Muscle of leg (tissue), 16 donors: ENCODE measurements at places on chromosomes 6 and 20. TPM values are rescaled to one million over a fixed set of nuclear protein-coding genes. Genes with fewer than 3 reads are reported as not detected.

TRIM15 gene
- polyA plus RNA-seq = not detected

BNIP5 gene
- polyA plus RNA-seq = not detected

SAMD5 gene
- 1.8 TPM for polyA plus RNA-seq

SPATS1 gene
- not detected for polyA plus RNA-seq

B3GALT4 gene
- 2.6 TPM for polyA plus RNA-seq

RAB44 gene
- polyA plus RNA-seq = 0.12 TPM

RAET1E gene
- 0.99 TPM for polyA plus RNA-seq

WFDC2 gene
- not detected for polyA plus RNA-seq
